ENCODE measurements at places on chromosomes 7 and 10.

DNA sequence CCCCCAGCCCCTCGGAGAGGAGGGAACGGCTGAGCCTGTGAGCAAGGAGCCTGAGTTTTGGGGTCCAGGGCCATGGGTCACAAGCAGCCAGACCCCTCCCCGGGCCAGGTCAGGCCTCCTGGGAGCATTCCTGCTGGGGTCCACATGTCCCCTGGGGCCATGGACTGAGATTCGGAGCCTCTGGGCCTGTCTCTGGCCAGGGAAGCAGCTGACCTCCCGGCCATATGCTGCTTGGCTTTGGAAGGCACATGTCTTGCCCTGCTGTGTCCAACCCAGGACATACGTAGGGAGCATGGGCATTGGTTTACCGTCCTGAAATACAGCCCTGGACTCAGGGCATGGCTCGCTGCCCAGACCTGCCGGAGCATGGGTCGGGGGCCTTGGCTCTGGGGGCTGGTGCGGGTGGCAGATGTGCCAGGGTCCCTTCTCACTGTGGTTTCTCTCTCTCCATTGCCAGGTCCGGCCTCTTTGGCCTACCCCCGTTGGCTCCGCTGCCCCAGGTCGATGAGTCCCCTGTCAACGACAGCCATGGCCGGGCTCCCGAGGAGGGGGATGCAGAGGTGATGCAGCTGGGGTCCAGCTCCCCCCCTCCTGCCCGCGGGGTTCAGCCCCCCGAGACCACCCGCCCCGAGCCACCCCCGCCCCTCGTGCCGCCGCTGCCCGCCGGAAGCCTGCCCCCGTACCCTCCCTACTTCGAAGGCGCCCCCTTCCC lies 7.3 kb downstream of the PWWP2B start:
- no peak for DNase-seq

GRCh38 chr10:74194999-74195398 lies 44.0 kb downstream of the ADK start:
- DNase-seq = no peak

GRCh38 chr7:79361214-79361613 lies 92.3 kb downstream of the MAGI2 start:
- no peak for DNase-seq

- no peak for DNase-seq
Measured at GRCh38 chr7:5217396-5217795, 27.4 kb downstream of the WIPI2 start.

- no peak for DNase-seq
Measured at GRCh38 chr10:72470666-72471065, 115.9 kb upstream of the DNAJB12 start.

GRCh38 chr10:88271761-88272543 lies 311.2 kb downstream of the RNLS start:
- DNase-seq = peak; percentile 50

GRCh38 chr7:13834328-13834761 lies 155.1 kb downstream of the ETV1 start:
- no peak for DNase-seq

GRCh38 chr10:118974951-118975350 lies 54.6 kb upstream of the NANOS1 start:
- no peak for DNase-seq

DNA sequence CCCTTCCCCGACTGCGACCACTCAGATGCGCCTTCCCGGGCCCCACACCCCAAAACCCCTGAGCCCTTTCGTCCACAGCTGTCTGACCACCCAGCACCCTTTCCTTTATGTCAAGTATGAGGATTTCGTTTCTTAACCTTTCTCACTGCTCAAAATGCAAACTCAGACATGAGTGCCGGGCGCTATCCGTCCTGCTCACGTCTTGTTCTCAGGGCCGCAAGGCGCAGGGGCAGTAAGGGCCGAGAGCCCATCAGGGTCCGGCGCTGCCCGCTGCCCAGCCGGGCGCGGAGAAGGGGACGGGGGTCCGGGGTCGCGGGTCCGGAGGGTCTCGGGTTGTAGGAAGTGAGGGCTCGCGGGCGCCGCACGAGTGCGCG lies 670 bp upstream of the RBM33 start:
- DNase-seq = peak; percentile 36

GRCh38 chr10:109962247-109962646 lies 38.9 kb upstream of the XPNPEP1 start:
- no peak for DNase-seq

GRCh38 chr7:34135924-34136323 lies 230.6 kb downstream of the BMPER start:
- DNase-seq = peak; percentile 15

GRCh38 chr10:69866246-69866687 lies 64.6 kb downstream of the COL13A1 start:
- no peak for DNase-seq

GRCh38 chr7:55409482-55410225 lies 44.5 kb downstream of the LANCL2 start:
- DNase-seq = no peak

DNA sequence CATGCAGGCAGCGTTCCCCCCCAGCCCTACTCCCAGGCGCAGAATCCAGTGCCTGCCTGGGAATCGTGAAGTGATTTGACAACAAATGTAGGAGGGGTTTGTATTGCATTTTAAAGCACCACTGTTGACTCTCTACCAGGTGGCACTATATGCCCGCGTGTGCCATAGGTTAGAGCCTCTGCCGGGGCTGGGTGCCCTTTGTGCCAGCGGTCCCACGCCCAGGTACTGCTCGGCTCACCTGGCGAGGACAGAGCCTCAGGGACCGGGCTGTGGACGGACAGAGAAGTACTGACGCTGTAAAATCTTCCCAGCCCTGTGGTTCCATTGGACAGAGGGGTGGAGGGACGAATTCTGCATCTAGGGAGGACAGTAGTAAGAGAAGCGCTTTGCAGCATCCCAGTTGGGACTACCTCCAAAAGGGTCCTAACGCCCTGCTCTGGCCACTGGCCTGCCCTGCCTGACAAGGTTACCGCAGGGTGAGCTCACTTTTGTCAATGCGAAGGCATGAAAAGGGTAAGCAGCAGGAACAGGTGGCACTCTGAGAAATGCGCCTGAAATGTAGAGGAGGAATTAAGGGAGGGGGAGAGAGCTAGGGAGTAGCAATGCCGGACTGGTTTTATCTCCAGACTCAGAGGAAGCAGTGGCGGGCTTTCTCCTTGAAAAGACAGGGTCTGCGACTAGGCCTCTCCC lies 788 bp upstream of the CACNA2D1 start:
- no peak for DNase-seq

GRCh38 chr7:83015916-83016315 lies 146.8 kb downstream of the PCLO start:
- DNase-seq = no peak

DNA sequence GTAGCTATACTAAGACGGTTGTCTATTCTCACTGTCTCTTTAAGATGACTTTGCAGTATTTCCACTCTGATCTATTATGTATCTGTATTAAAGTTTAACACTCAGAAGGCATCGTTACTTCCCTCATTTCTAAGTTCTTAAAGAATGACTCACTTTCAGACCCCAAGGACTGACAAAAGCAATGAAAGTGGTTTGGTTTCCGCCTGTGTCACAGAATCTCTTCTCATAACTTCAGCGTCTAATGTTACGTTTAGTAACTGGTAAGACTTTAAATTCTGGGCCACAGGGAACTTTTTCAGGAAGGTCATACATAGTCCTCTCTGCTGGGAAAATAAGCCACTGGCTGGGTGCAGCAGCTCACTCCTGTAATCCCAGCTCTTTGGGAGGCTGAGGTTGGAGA lies 892.0 kb upstream of the AUTS2 start:
- peak; percentile 85 for DNase-seq

DNA sequence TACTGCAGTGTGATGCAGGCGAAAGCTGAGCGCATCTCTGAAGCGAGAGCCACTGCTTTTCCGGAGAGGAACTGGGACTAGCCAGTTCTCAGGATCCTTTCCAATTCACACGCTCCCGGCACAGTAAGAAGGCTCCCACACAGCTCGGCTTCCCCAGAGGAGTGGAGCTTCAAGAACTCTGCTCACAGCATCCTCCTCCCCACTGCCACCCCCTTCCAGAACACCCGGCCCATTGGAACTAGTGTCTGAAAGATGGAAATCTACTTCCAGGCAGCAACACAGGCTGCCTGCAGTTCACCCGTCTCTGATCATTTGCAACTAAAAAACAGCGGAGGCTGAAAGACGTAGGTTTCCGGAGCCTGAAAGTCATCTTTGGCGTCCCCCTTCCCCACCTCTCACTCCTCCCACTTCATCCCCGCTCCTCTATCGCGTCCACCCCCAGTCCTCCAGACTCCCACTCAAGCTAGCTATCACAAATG lies at the start of gene DGKB:
DGKB (minus strand) TSS at position 163 of the 479 bp plus-strand sequence.
- peak; percentile 35 for DNase-seq

- no peak for DNase-seq
Measured at GRCh38 chr10:30688456-30688855, 58.9 kb upstream of the LYZL2 start.

DNA sequence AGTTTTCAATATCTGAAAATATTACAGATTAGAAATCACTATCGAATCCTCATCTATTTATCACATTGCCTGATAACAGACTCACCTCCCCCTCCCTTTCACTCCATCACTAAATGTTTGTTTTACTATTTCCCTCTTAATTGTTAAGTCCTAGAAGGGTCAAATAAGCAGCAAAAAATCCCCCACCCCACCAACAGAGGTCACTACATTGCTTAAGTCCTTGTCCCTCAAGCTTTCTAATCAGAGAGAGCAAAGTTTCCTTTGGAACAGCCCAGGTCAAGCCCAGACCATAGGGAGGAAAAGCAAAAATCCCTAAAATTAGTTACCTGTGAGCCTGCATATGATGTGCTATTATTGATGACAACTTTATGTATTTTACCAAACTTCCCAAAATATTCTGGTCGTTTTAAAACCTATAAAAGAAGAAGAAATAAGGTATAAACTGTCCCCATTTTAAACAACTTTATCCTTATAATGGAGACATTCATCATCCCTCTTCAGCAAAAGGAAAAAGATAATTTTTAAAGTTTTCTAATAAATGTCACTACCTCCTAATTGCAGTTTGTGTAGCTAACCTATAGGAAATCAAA lies 95.0 kb downstream of the CNOT4 start:
- DNase-seq = peak; percentile 82

GRCh38 chr10:131853610-131853964 lies 47.2 kb upstream of the PPP2R2D start:
- DNase-seq = no peak

GRCh38 chr7:85119934-85120333 lies 66.9 kb downstream of the SEMA3D start:
- peak; percentile 14 for DNase-seq

GRCh38 chr7:13742811-13743210 lies 246.7 kb downstream of the ETV1 start:
- DNase-seq = peak; percentile 81

DNA sequence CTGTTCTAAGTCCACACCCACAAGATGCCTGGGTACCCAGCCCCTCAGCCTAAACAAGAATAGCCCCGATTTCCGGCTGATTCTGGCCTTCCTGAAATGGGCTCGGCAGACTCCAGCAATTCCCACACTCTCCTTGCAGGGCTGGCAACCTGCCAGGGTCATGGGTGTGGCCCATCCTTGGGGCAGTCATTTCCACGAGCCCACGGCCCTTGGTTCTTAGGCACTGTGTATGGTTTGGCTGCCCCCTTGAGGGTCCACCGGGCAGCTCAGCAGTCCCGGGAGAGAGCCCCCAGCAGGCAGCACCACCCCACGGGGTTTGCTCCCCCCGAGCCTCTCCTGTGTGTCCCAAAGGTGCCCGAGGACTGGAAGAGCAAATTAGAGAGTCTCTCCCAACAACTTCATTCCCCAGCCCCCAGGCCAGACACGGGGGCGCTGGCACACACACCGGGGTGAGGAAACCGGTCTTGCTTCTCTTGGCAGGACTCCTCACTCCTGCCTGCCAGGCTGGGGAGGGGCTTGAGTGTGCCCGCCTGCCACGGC lies 142.2 kb downstream of the EMX2 start:
- DNase-seq = no peak

GRCh38 chr7:128247108-128247507 lies 6.0 kb downstream of the LEP start:
- DNase-seq = no peak

DNA sequence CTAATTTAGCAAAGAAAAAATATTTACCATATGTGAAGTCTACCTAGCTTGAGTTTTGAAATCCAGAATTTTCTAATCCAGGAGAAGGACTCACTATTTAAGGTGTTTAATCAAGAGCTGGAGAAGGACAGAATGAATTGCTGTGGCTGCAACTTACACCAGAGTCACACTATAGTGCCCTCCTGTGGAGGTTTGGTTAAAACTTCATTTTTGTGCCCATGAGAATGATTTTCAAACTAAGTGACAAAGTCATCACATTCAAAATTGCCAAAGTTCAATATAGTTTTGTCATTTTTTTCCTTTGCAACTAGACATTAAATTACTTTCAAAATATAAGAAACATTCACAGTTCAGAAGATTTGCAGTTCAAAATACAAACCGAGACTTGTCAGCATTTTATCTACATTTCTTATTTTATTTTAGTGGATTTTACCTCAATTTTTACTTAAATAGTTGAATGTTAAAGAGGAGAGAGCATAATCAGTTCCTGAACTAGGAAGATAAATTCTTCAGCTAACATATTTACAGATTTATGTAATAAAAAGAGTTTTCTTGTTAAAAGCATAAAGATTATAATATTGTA lies 70.7 kb downstream of the CABCOCO1 start:
- peak; percentile 80 for DNase-seq

DNA sequence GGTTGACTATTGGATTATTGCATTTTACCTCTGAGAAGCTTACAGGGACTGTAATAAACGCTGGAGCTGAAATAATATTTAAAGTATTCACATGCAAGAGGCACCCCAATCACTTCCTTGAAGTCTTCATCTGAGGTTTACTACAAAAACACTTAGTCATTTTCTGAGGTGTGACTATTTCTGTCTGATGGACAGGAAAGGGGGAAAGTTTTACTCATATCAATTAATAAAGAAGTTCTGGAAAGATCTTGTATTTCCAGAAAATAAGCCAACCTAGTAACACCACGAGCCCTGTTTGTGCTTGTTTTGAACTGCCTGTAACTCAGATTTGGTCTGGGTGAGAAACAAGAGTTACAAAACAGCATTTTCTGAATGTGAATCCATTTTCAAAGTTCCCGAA lies 63.9 kb upstream of the PRKCQ start:
- no peak for DNase-seq

DNA sequence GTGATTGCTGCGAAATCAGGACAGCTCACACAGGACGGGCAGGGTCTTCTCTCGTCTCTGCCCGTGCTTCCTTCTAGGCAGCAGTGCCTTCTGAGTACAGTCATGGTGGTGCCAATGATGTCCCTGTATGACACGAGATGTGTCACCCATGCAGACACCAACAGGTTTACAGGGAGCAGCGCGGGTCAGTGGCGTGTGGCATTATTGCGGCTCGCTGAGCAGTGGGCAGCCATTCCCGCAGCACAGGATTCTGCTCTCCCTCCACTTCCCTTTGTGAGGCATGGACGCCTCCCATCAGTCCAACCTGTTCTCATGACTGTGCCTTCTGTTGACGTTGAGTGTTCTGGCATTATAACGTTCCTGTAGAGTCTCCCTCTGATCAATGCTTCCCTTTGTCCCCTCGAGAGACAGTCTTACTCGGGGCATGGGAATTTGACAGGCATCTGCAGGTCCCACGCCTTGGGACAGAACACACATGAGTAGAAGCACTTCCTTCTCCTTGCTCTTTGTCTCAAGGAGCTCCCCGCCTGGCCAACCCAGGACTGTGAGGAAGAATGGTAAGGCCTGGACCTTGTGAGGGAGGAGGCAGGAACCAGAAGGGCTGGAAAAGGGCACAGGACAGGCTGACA lies 219.5 kb downstream of the PAXIP1 start:
- DNase-seq = no peak
